Cortex of kidney (tissue), 1 donor: ENCODE measurements at places on chromosomes 5 and 9.

DNA sequence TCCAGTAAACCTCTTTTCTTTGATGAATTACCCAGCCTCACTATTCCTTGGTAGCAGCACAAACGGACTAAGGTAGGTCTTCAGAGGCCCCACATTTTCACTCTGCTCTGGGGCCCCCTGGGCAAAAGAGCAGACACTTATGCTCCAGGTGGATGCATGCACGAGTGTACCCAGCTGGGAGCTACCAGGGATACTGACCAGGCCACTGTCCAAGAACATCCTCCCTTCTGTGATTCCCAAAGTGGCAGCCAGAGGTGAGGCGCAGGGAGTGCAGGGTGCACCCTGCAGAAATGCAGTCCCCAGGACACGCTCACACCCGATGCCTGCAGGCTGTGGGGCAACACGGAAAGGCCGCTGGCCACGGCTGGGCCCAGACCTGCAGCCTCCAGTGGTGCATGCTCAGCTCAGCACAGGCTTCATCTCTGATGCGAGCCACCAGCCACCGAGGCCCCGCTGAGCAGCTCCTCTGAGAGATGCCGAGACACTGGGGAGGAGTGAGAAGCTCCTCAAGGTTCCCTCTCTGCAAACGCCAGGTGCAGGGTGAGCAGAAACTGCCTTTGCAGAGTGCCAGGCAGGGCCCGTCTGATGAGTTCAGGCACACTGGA, 48.1 kb upstream of the OLFM1 start:
- no peak for DNase-seq

GRCh38 chr9:96062854-96063253, 187.4 kb downstream of the ERCC6L2 start:
- no peak for DNase-seq

GRCh38 chr5:50663636-50664035, 2.8 kb upstream of the PARP8 start:
- DNase-seq: no peak

GRCh38 chr9:12633016-12633765, 60.0 kb upstream of the TYRP1 start:
- DNase-seq: no peak

DNA sequence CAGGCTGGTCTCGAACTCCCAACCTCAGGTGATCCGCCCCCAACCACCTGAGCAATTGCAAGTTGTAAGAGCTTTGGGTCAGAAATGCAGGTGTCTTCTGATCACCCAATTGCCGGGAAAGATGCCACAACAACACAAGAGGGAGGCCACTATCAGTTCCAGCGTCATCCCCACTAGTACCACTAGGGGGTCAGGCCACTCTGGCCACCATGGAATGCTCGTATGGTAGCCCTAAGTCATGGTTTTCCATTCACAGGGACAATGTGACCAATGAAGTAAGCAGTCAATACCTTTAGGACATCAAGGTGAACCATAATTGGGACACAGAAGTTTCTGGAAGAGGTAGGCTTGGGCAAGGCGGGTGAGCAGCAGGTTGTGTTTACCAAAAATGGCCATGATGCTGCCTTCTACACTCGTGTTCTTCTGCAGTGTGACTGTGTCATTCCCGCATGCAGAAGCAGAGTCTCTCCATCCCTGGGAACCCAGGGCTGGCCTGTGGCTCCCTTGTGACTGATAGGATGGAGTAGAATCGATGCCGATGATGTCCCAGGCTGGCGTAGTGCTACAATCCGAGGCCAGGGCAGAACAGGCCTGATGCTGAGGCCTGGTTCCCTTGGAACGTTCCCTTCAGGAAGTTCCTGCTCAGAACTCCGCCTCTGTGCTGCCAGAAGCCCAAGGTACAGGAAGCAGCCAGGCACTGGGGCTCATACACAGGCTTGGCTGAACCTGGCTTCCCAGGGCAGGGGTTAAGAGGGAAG, 42.2 kb upstream of the ANKRD33B start:
- no peak for DNase-seq

GRCh38 chr9:134298000-134298399, 28.3 kb upstream of the RXRA start:
- DNase-seq: no peak

DNA sequence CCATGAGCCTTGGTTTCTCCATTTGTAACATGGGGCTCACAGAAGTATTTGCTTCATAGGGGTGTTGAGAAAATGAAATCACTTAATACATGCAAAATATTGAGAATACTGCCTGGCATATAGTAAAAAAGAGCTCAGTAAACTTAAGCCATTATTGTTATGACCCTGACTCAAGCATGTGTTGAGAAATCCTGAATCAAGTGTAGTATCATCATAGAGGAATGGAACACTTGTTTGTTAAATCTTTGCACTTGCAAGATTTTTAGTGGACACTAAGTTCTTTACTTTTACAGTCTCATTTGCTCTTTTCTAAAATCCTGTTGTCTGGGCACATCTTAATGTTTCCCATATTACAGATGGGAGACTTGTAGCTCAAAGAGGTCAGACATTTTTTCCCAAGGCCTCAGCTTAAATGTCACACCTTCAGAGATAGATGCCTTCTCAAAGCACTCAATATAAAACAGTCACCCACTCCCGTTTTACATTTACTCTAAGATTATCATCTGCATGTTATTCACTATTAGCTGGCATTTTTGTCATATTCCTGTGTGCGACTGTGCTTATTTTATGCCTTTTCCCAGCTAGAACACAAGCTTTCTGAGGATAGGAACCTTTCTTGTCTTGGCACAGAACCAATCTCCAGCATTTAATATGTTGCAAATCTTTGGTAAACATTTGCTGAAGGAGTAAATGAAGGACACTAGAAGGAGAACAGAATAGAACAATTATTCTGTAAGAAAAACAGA, 250.0 kb upstream of the TNC start:
- no peak for DNase-seq

DNA sequence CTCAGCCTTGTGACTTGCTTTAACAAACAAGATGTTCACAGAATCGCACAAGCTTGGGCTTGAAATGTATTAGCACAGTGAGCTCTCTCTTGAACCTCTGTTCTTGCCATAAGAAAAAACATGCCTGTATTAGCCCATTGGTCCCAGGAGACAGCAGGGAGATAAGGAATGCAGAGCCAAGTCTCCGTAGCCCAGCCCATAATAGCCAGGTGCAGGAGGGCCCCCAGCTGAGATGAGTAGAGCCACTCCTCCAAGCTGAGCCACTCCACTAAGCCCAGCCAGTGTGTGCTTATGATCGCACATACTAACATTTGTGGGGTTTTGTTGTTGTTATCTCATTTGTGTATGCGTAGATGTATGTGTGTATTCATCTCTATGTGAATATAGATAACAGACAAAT, 21.6 kb upstream of the SVEP1 start:
- no peak for DNase-seq

DNA sequence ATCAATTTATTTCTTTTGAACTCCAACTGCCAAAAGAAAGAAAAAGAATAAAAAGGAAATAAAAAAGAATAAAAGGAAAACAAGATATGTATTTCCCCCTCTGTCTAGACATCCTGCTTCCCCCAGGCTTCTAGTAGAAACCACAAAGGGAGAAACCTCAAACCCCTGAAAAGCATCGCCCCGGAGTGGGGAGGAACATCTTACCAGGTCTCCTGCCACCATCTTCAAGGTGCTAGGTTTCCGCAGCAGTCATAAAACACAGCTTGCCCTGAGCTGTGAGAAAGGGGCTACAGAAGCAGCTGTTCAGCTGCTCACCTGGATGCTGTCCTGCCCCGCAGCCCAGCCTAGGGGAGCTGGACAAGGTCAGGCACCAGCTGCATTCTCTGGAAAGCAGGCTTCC, 487.7 kb downstream of the GADD45G start:
- DNase-seq: no peak

DNA sequence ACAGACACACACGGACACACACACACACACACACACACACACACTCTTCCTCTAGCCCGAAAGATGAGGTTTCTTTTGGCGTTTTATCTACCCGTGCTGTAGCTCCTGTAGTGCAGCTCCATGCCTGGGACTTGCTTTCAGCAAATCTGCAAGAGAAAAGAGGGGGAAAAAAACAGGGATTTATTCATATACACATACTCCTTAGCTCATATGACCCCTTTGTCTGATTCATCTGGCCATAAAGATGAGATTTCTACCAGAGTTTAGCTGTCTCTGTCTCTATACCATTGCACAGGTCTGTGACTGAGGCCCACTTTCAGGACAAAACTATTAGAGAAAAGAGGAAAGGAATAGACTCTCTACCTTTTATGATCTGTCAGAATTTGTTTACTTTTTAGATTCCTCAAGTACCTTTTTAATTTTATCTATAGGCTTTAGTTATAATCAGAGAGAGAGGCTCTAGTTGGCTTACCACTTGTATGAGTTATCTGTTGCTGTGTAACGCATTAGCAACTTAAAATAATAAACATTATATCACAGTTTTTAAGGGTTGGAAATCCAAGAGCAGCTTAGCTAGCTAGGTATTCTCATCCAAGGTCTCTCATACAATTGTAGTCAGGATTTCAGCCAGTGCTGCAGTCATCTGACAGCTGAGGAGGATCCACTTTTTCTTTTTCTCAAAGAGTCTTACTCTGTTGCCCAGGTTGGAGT, 14.7 kb downstream of the SNX2 start:
- no peak for DNase-seq

DNA sequence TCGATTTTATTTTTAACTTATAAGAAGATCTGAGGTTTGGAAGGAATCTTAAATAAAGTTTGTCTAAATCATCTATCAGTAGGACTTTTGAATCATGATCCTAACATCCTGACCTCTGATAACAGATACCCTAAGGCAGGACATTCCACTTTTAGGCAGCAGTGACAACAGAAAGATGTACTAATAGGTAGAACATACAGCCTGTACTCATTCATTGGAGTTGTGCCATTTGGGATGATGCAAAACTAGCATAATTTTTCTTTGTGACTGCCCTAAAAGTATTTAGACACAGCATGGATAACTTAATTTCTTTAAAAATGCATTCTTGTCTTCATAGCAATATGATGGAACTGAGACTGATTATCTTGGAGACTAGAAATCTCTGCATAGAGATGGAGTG, 39.7 kb downstream of the CDC42SE2 start:
- DNase-seq: no peak

GRCh38 chr5:78129597-78129996, 164.9 kb downstream of the AP3B1 start:
- no peak for DNase-seq

- DNase-seq: no peak
Measured at GRCh38 chr5:132103332-132103951, 29.9 kb downstream of the CSF2 start.

DNA sequence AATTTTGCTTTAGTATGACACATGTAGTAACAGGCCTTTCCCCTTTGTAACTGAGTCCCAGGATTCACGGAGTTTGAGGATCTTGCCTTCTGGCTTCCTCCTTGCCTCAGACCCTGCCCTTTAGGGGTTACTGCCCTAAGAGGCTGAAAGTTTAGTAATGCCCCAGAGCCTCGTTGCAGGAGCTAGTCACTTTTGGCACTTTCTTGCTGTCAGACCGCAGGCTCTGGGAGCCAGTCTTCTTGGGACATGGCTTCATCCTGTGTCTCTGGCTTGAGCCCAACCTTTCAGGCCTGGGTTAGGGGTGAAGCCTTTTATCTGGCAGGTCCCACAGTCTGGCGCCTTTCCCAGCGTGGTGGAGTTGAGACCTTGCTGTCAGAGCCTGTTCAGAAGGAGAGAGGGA, 185.6 kb upstream of the DMRT1 start:
- DNase-seq: no peak

DNA sequence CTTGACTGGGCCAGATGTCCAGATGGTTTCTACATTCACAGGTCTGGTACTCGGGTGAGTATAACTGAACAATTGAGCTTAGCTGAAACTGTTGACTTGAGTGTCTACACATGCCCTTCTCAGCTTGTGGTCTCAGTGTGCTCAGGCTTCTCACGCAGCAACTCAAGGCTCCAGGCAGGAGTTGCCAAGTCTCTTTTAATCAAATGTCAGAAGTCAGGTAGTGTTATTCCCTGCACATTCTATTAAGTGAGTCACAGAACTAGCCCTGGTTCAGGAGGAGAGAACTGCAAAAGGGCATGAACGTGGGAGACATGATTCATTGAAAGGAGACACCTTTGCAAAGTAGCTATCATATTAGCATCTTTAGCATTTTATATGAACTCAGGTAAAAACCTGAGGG, 199.3 kb upstream of the ACTBL2 start:
- no peak for DNase-seq

DNA sequence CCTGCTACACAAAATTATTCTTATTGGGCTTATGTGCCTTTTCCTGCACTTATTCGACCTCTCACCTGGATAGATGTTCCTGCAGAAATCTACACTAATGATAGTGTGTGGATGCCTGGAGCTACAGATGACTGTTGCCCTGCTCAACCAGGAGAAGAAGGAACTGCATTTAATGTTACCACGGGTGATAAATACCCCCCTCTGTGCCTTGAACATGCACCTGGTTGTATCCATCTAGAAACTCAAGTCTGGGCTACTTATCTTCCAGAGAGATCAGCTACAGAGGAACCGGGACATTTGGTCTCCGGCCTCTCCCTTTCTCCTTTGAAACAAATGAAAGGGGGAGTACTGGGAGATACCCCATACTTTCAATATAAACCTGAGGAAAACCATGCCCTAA, 54.5 kb downstream of the SH3PXD2B start:
- no peak for DNase-seq

DNA sequence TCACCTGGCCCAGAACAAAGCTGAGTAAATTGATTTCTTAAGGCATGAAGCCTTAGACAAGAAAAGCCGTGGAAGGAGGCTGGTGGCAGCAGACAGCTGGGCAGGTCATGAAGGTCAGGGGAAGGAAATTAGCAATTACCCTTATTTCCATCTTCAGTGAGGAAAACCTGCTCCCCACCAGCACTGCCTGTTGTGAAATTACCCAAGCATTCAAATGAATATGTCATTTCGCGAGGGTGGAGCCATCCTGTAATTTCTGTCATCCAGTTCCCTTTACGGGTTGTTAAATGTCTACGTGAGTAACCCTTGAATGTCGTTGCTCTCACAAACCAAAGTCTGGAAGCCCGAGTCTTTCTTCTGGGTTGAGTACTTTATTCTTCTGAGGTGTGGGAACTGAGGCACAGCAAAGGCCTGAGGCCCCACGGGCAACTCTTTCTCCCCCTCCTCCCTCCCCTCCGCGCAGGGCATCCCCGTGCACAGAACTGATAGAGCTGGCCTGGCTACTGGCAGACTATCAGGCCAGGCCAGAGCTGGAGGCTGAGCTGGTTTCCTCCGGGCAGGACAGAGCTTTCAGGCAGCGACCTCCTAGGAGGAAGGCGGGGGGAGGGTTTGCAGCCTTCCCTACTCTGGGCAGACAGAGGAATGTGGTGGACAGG, 22.0 kb upstream of the AK3 start:
- DNase-seq: no peak
